Hepatic stellate cell (primary cell): ENCODE measurements at places on chromosomes 7 and 10.

- DNase-seq = no peak
Observed at GRCh38 chr10:108957681-108958080, 965.6 kb downstream of the XPNPEP1 start.

- no peak for DNase-seq
Observed at GRCh38 chr10:101896225-101896877, 52.8 kb upstream of the KCNIP2 start.

DNA sequence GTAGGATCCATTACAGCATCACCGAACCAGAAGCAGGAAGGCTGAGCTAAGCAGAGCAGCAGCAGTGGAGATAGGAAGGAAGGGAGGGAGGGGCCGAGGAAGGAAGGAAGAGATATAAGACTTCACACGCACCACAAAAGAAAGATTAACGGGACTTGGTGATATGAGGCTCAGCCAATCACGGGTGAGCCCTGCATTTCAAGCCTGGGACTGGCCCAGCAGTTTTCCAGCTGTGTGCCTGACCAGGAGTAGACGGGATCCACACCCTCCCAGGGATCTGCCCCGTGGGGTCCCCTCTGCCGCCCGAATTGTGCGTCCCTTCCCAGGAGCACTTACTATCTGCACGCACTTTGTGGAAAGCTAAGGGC is 16.2 kb downstream of the ATG9B start:
- DNase-seq = no peak

DNA sequence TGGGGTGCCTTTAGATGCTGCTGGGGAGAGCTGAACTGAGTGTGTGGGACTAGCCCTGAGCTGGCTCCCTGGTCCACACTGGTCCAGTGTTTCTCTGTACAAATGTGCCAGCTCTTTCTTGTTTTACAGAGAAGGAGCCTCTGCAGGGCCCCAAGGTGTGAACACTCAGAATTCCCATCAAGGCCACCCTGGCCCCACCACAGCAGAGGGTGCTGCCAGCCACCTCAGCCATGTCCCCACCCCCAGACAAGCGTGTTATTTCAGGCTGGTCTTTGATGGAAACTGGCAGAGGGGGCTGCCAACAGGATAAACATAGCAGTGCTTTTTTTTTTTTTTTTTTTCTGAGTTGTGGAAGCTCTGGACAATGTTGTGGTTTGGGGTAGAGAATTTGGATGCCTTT is 68.5 kb upstream of the LRRC18 start:
- no peak for DNase-seq
